ENCODE measurements at places on chromosomes 7 and 10.

DNA sequence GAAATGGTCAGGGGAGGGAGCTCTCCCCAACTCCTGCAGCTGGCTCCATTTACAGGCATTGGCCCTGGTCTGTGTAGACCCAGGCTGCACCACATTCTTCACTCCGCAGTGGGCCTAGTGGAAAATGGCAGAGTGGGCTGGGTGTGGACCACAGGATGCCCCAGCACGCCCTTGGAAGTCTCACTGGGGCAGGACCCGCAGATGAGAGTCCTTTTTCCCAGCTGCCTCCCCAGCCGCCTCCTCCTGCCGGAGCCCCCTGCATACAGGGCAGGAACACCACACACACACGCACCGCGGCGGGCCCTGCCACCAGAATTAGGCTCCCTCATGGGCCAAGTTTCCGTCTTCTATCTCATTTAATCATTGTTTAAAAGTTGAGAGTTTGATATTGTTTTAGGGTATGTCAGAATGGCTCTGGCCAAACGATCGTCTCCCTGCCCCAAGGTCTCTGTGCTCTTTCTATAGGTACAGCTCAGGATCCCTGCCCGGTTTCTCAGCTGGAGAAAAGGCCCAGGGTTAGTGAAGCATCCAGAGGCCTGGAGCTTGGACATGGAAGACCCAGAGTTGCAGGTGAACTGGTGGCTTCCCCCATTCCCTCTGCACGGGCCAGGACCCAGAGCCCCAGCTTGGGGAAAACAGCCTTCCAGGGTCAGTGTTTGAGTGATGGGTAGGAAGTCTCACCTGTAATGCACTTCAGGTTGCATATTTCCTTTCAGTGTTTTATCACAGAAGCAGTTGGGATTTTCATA lies 42.0 kb downstream of the ZNF467 start:
- no peak for DNase-seq

DNA sequence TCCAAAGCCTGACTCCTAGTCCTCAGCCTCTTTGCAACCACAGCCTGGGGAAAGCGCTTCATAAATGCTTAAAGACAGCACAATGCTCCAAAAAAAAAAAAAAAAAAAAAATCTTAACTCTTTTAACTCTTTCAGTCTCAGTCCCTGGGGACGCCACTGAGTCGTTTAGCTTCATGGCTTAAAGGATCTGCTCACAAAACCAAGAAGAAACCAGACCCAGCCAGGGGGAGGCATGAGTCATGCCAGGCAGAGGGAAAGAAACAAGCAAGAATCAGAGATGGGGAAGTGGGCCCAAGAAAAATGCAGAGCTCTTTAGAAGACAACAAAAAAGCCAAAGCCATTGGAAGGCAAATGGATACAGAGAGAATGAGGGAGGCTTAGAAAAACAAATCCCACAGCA lies 32.5 kb upstream of the DOCK1 start:
- DNase-seq = no peak

- DNase-seq = no peak
These were observed 11.0 kb downstream of the RRP12 start for GRCh38 chr10:97390091-97390490.

GRCh38 chr10:86872757-86873156 lies 84.7 kb downstream of the MMRN2 start:
- no peak for DNase-seq

DNA sequence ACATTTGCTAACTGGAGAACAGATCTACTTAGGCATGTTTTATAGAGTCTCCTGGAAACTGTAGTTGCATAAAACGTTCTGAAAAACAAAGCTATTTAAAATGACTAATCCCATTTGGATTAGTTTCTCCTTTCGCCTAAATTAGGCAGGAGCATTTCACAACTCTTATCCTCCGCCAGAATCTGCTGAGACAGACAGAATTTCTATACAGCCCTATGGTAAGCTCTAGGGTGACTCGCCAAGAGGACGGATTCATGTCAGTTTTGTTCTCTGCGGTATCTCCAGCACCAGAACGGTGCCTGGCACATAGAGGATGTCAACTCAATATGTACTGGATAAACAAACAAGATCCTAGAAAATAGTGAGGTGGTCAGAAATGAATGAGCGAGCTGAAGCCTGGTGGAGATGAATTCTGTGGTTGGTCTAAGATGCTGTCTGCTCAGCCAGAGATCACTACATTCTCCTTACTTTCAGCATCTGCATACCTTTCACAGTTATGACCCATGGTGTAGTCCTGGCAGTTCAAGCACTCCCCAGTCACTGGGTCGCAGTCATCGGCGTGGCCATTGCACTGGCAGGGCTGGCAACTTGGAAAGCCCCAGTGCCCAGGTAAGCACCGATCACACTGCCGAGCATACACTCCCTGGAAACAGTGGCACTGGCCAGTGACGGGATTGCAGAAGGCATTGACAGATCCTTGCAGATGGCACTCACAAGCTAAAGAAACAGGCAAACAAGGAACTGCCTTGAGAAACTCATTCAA lies 44.0 kb downstream of the LAMB1 start:
- DNase-seq = no peak

DNA sequence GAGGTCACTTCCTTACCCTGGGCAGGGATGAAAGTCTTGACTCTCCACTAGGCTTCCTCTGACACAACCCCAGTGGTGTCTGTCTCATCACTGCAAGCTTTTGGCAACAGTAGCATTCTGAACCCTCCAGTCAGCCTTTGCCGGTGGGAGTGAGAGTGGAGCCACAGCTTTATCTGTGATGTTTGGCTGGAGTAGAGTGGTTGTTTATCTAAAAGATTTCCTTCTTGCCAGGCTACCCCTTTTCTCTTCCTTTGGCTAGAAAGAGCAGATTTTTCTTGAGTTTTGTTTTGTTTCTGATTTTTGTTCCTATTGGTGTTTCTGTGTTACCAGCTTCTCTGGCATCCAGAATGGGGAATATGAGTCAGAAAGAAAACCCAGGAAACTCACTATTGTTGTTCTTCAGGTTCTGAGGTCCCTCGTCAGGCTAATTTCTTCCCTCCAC lies 98.9 kb upstream of the KIF5B start:
- no peak for DNase-seq

GRCh38 chr10:103111918-103112877 lies 80.9 kb downstream of the NT5C2 start:
- DNase-seq = no peak

- no peak for DNase-seq
These were observed 1.8 kb upstream of the RPA3 start for GRCh38 chr7:7720193-7720592.

GRCh38 chr7:106620676-106621075 lies 40.3 kb downstream of the CCDC71L start:
- DNase-seq = no peak

- peak; percentile 94 for DNase-seq
These were observed at the start of gene HIF1AN for GRCh38 chr10:100535715-100536353. Gene HIF1AN, plus strand, starts transcription at chr10:100535943. Its CDS starts 16 bp downstream, at chr10:100535959.

- DNase-seq = no peak
These were observed 100.1 kb downstream of the NPSR1 start for GRCh38 chr7:34758111-34758601.

GRCh38 chr7:74466196-74466813 lies 12.6 kb downstream of the GTF2IRD1 start:
- DNase-seq = peak; percentile 31

DNA sequence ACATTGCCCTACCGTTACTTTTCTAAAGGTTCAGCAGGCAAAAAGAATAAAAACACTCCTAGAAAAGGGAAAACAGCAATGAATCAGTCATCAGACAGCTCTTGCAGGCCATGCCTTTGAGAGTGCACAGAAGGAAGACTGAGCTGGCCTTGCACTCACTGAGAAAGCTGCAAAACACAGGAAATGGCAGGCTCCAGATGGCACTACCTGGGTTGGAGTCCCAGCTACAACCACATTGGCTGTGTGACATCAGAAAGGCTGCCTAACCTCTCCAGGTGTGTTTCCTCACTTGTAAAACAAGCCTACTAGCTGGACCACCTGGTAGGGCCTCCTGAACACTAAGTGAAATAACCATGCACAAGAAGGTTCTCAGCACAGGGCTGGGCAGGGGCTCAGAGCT lies 113.7 kb downstream of the SFMBT2 start:
- no peak for DNase-seq

GRCh38 chr10:57320416-57320815 lies 947.3 kb downstream of the IPMK start:
- no peak for DNase-seq

- no peak for DNase-seq
These were observed 738 bp upstream of the NCAPG2 start for GRCh38 chr7:158705234-158705850.

- peak; percentile 72 for DNase-seq
These were observed at the start of gene TLL2 for GRCh38 chr10:96513698-96514561. Gene TLL2, minus strand, starts transcription at chr10:96513926. Its CDS starts 241 bp downstream, at chr10:96513685.

DNA sequence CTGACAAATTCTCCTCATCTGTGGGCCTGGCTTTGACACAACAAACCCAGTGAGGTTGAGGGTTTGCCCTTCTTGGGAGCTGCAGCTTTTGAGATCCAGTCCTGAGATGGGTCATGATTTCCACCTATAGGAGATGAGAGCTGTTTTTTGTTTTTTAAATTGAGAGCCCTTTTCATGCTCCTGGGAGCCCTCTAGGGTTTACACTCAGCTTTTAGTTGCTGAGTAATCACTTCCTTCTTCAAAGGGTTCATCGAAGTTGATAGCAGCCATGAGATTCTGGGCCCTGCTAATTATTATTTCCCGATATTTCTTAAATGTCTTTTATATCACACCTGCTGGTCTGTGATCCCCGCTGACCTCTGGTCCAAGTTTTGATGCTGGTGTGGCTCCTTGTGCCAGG lies 47.3 kb upstream of the VIPR2 start:
- no peak for DNase-seq

DNA sequence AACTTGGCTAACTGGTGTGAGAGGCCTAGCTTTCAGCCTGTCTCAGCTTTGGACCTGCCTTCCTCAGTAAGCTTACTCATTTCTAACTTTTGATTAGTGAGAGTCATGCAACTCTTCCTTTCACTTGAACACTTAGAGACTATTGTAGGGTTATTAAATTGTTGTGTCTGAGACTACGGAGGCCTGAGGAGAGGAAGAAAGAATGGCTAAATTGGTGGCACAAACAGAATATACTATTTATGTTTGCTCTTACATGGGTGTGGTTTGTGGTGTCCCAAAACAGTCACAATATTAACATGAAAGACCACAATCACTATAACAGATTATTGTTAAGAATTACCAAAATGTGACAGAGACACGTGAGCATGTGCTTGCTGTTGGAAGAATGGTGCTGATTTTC lies 82.1 kb downstream of the TRIM24 start:
- no peak for DNase-seq

DNA sequence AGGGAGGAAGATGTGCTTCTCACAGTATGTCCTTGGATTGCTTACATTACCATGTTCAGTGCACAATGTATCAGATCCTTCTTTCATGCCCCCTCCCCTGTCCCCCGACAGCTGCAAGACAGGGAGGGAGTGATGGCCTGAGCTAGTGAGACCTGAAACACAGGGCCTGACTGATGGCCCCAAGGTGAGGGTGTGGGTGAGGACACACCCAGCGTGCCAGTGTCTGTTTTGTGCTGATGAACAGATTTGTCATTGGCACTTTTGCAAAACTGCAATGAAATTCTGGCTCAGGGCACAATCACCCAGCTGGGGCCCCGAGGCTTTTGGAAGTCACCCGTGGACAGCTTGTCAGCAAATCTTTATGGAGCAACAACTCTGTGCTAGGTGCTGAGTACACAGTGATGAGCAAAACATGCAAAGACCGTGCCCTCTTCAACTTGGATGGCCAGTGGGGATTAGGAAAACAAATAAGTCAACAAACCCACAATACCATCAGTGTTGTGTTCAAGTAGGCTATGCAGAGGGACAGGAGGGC lies 59.4 kb upstream of the EMX2 start:
- peak; percentile 49 for DNase-seq

GRCh38 chr7:10874666-10875065 lies 99.0 kb upstream of the PHF14 start:
- DNase-seq = no peak

- no peak for DNase-seq
These were observed 72.6 kb downstream of the PARD3 start for GRCh38 chr10:34742456-34742855.

GRCh38 chr10:19168584-19168983 lies 120.0 kb downstream of the MALRD1 start:
- DNase-seq = no peak

- DNase-seq = no peak
These were observed 55.1 kb downstream of the LGI1 start for GRCh38 chr10:93812659-93813338.

DNA sequence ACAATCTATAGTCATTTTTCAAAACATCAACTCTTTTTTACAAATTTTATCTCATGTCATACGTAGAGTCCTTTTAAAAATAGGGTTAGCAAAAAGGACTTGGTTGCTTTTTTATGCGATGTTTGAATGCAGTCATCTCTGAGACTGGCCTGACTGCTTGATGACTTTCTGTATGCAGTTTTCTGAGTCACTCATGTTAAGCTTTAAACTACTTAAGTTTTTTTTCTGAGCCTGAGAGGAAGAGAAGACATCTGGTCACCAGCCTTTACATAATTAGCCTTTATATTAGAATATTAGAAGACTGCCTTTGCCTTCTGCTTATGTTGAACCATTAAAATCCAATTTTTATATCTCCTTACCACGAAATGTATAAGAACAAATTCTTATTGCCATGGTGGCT lies 834.4 kb upstream of the MBL2 start:
- DNase-seq = no peak

DNA sequence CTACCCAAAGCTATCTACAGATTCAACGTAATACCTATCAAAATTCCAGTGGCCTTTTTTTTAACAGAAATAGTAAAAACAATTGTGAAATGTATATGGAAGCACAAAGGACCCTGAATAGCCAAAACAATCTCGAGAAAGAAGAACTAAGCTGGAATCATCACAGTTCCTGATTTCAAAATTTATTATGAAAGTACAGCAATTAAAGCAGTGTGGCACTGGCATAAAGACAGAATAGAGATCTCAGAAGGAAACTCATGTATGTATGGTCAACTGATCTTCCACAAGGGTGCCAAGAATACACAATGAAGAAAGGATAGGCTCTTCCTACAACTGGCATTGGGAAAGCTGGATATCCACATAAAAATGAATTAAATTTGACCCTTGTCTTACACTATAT lies 23.2 kb downstream of the PNLIPRP3 start:
- DNase-seq = no peak

DNA sequence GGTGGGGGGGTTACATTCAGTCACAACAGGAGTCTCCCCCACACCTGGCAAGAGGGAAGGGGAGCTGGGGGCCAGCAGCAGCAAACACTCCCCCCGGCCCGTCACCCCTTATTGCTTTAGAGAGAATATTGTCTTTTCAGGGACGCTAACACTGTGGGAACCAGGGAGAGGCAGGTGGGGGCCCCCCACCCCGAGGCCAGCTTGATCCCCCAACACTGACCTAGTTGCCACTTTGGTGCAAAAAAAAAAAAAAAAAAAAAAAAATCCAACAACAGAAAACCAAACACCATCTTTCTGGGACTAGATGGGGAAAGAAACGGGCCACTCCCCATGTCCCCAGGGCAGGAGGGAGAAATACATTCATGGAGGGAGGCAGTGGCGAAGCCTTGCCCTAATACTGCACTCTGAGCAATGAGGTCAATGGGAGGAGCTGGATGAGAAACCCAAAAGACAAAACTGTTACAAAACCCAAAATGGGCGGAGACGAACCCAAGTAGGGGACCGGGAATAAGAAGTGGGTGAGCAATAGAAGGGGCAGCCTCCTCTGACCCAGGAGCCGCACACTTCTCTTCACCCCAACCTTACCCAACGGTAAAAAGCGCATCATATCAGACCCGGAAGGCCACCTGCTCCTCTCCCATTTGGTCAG lies 6.5 kb downstream of the GNB2 start:
- no peak for DNase-seq
